ENCODE measurements at places on chromosomes 11 and 22.

- no peak for DNase-seq
These were observed 29.7 kb upstream of the TRIM29 start for GRCh38 chr11:120167659-120168058.

- no peak for DNase-seq
These were observed 203.7 kb upstream of the DDI1 start for GRCh38 chr11:103832762-103833161.

DNA sequence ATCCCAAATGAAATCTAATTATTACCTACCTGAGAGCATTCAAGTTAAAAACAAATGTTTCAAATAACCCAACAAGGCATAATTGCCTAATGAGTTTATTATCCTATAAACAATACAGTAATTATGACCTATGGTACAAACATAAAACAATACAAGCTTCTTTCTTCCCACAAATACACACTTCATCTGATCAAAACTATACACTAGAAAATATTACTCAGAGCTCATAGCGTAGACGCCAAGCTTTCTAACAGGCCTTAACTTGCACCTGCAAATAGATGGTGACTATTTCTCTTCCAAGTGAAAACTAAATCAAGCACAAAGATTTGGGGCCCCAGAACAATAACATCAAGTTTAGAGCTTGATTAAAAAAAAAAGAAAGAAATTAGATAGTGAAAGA, 78.1 kb downstream of the SOX6 start:
- no peak for DNase-seq

DNA sequence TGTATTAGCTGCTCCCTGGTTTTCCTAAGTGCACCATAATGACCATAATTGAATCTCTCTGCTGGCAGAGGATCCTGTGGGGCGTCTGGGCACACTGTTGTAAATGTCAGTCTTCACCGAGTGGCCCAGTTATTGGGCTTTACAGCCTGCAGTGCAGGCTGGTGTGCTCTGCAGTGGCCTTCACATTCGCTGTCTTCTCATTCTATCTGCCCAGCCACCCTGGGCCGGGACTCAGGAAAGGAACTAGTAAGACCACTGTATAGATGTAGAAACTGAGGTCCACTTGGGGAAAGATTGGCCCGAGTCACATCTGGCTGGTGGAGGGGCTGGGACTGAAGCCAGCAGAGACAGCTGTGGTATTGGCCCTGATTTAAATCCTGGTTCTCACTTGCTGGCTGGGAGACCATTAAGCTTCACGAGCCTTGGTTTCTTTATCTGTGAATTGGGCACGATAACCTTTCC, 49.3 kb downstream of the TSPAN18 start:
- DNase-seq: no peak

DNA sequence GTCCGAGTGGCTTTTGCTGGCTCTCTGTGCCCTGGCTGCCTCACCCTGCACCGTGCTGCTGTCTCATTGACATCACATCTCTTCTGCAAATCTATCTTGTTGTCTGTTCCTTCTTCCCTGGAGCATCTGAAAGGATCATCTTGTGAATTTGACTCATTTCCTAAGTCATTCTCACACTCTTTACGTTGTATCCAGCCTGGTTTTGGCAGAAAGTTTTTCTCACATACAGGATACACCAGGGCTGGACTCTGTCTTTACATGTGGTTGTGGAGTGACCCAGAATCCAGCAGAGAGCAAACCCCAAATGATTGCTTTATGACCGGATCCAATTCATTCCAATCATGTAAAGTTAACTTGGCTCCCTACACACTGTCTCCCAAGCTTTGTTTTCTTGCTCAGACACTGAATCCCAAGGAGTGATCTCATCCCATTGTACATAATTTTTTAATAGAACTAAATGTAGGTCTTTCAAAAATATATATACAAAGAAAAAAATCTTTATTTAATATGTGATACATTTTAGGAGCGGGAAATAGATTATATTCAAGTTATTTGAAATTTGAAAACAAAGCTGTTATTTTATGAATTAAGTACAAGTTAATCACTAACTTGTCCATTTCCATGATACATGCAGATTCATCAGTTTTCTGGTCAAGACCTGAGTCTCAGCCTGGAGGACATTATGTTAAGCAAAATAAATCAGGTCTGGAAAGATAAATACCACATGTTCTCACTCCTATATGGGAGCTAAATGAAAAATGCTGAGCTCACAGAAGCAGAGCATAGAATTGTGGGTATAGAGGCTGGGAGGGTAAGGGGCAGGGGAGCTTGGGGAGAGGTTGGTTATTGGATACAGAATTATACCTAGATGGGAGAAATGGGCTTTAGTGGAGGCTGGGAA, 2.9 kb upstream of the RFPL1 start:
- DNase-seq: no peak

GRCh38 chr11:7892059-7892699, 38.9 kb downstream of the OR10A6 start:
- peak; percentile 54 for DNase-seq

DNA sequence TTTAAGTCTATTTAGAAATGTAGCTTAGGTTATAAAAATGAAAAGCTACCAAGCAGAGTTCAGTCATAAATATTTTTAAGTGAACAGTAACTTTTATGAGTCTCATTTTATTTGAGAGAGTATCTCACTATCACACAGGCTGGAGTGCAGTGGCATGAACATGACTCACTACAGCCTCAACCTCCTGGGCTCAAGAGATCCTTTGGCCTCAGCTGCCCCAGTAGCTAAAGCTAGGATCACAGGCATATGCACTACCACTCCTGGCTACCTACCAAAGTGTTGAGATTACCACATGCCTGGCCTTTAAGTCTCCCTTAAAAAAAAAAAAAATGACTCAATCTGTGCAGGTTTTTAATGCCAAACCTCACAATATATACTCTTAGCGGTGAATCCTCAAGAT, 34.7 kb upstream of the CLNS1A start:
- no peak for DNase-seq

GRCh38 chr22:27670701-27671412, 130.7 kb downstream of the MN1 start:
- peak; percentile 46 for DNase-seq

GRCh38 chr11:69832561-69833413, 13.6 kb upstream of the FGF3 start:
- no peak for DNase-seq

DNA sequence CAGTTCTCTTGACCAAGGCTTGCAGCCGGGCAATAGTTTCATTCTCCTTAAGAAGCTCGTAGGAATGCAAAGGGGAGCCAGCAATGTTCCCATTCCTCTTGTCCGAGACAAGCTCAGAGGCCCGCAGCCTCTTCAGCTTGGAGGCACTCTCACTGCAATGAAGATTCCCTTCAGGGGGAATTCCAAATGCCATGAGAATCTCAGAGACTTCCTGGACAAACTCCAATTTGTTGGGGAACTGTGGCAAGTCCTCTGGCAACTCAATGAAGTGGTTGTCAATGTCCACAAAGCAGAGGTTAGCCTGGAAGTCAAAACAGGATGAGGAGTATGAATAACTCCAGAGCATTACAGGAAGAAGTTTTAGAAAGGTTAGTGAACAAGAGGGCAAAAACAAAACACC, 84.4 kb downstream of the DENND5A start:
- no peak for DNase-seq

DNA sequence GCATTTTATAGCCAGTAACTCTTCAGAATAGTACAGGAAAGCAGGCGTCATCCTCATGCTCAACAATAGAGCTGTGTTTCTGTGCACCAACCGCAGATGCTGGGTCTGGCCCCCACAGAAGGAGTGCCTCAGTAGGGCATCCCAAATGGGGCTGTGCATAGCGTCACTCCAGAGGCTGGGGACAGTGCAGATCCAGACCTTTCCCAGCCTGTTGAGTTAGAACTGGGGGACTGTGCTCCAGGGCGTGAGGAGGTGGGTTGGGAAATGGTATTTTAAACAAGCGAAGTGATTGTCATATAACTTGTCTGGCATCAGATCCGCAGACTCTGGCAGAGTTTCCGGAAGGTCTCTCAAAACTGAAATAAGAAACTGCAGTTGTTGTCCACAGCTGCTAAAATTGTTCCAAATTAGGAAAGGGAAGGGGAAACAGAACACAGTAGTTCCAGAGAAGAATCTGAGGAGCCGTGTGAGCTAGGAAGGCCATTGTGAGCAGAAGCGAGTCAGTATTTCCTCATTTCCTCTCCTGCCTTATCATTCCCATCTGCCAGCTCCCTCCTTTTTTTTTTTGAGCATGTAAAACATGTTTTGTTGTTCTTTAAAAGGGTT, 52.2 kb downstream of the JAM3 start:
- DNase-seq: no peak

- no peak for DNase-seq
These were observed 143.0 kb upstream of the SORL1-AS1 start for GRCh38 chr11:121595717-121596161.

GRCh38 chr22:22936915-22937656, 49.5 kb downstream of the IGLL5 start:
- no peak for DNase-seq

DNA sequence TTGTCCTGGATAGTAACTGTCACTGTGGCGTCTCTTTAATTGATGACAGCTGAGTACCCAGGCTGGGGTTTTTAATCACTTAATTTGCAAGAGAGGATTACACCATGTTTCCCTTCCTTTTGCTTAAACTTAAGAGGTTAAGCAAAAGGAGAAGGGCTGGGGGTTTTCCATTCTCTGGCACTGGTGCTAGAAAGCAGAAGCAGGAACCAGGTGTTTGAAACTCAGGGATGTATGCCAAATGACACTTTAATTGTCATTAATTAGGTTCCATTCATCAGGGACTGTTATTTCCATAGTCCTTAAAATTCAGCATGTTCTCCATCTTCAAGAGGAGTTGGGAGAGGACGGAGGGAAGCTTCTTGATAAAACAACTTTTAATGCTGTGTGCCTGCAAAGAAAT, 746.2 kb downstream of the NELL1 start:
- DNase-seq: no peak

- DNase-seq: no peak
These were observed 30.2 kb upstream of the ACCSL start for GRCh38 chr11:44017443-44018126.

DNA sequence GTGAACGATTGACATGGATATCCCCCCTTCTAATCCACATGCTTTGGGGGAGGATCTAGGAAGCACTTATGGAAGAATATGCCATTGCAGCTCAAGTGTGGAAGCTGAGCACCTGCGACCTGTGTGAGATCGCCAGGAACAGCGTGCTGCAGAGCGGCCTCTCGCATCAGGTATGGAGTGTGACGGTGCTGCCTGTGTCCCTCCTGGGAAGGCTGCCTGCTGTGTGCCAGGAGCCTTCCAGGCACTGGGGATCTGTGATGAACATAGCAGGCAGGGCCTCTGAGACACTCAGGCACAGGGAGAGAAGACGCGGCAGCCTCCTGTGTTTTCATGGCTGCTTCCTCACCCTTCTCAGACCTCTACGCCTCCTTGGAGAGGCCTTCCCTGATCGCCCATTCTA, 36.5 kb downstream of the RNF141 start:
- DNase-seq: no peak

DNA sequence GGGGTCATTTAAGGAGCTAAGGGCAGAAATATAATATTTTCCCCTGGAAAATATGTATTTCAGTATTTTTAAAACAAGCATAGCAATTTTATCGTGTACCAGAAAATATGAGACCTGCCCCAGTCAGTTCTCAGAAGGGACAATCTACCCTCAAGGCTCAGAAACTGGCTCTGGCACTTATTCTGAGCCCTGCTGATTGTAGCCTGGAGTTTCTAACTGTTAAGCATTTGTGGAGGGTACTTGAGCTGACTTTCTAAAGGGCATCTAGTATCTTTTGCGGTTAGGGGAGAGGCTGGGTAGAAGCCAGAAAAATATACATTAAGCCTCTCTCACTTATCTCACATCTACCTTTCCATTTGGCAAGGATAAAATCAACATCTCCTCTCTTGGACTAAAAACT, 71.3 kb upstream of the FSHB start:
- no peak for DNase-seq

- DNase-seq: no peak
These were observed 276.2 kb downstream of the BRD1 start for GRCh38 chr22:49551446-49551845.

GRCh38 chr11:7495882-7496551, 10.7 kb downstream of the OLFML1 start:
- peak; percentile 45 for DNase-seq

DNA sequence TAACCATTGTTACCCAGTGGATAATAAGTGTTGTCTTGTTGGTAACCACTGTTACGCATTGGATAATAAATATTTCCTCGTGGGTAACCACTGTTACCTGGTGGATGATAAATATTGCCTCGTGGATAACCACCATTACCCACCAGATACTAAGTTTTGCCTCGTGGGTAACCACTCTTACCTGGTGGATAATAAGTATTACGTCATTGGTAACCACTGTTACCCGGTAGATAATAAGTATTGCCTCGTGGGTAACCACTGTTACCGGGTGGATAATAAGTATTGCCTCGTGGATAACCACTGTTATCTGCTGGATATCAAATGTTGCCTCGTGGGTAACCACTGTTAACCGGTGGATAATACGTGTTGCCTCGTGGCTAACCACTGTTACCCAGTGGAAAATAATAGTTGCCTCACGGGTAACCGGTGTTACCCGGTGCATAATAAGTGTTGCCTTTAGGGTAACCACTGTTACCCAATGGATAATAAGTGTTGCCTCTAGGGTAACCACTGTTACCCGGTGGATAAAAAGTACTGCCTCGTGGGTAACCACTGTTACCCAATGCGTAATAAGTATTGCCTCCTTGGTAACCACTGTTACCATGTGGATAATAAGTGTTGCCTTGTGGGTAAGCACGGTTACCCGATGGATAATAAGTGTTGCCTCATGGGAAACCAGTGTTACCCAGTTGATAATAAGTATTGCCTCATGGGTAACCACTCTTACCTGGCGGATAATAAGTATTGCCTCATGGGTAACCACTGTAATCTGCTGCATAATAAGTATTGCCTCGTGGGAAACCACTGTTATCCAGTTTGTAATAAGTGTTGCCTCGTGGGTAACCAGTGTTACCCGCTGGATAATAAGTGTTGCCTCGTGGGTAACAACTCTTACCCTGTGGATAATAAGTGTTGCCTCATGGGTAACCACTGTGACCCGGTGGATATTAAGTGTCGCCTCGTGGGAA, 21.9 kb upstream of the NXPE4 start:
- DNase-seq: no peak

DNA sequence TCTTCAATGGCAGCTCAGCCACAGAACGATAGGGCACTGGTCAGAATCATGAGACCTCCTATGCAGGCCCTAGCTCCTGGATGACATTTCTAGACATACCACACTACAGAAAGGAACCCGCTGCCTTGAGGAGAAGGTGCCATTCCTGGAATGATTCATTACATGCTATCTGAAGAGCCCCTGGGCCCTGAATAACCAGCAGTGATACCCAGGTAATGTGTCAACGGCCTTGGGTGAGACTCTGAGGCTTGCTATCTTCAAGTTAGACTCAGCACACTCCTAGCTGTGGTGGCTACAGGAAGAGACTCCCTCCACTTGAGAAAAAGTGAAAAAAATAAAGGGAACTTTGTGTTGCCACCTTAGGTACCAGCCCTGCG, 161.2 kb upstream of the GRIA4 start:
- no peak for DNase-seq

Measured in OCI-M1 (cell line).